M059J (cell line): ENCODE measurements at places on chromosomes 3 and 15. TPM values are rescaled to one million over a fixed set of nuclear protein-coding genes. Genes with fewer than 3 reads are reported as not detected.
A peak's percentile ranks its signal among the peaks of the same experiment; 100 is the strongest.

DNA sequence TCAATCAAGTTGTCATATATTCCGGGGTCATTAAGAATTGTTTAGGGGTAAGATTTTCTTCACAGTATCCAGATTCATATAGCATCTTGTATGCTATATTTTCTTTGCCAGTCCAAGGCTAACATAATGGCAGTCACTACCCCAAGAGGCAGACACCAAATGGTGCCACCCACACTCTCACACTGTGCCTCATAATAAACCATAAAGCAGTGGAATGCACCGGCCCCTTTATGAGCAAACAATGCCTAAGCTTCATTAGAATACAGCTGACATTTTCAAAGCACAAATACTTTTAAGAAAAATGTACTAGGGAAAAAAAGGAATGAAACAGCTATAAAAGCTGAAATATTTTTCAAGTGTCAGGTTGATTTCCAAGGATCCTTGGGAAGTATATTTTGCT is 121.6 kb downstream of the TFDP2 start:
- DNase-seq, result peak; percentile 76

DNA sequence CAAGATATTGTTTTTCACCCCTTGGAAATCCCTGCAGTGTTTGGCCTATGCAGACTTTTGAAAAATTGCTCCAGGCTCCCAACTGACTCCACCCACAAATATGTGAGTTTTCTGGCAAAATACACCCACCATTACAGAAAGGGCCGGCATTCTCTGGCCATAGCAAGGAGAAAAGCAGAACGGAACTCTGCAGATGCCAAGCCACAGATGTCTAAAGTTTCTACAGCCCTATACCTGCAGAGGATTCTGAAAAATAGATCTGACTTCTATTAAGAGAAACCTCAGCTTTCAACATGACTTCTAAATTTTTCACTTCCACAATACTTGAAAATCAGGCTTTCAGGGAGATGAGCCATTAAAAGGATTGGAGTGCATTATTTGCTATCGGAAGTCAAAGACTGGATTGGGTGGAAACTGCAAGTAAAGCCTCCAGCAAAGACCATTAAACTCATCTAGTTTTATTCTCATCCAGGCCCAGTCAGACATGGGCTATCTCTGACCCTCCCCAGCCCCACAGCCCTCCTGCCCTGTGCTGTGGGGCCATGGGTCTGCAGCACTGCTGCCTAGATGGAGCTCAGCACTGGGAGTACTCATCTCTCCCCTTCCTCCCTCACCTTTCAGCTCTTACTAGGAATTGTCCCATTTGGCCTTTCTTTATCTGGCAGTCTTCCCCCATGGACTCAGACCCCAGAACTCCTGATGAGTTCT is 243.1 kb upstream of the GOLGA6L4 start:
- no peak for DNase-seq

GRCh38 chr3:172286548-172287148 is 161.6 kb downstream of the GHSR start:
- no peak for DNase-seq

DNA sequence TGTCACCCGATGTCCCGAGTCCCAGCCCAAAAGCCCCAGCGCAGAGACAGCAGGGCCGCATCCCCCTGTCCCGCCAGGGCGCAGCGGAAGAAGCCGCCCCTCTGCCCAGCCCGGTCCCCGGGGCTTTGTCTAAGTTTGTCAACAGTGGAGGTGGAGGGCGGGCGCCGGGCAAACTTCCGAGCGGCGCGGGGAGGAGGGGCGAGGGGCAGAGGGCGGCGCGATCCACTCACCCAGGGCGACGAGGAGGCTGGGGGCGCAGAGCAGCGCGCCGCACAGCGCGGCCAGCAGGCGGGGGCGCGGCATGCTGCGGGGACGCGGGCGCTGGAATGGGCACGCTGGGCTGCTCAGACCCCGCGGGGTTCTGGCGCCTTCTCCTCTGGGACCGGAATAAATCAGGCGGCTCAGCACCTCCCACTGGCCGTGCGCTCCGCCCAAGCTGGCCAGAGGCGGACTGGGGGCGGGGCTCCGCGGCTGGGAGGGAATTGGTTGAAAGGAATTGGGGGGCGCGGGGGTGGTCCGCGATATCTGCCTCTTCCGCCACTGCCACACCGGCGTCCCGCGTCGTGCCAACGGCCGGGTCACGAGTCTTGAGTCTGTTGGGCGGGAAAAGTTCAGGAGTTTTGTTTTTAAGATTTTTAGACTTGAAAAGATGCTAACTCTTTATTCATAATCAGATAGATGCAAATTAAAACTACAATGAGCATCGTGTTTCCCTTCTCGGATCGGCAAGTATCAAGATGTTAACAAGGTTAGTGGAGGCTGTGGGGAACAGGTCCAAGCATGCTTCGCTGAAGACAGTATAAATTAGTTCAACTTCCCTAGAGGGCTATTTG is at the start of gene MFGE8:
Gene MFGE8, minus strand, starts transcription at position 363 of the 833 bp plus-strand sequence. Its CDS starts 60 bp downstream, at position 303.
- peak; percentile 68 for DNase-seq

BUB1B gene
- 47.1 and 54.0 TPM in 2 replicates for total RNA-seq

DNA sequence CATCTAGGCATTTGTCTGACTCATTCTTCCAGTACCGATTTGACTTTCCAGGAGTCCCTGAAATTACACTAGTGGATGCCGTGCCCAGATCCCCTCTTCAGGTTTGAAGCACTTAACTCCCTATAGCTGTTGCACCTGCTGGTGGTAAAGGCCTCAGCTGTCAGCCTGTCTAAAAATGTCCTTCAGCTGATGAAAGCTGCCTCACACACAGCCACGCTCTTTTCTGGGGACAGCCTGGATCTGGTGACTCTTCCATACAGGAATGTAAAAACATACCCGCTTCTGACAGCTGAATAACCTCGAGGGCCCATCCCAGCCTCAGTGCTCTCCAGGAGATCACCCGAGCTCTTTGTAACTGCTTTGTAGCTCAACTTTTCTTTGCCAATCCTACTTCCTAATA is 534.1 kb upstream of the GRM7 start:
- no peak for DNase-seq

GRCh38 chr3:184171562-184171961 is 3.1 kb upstream of the AP2M1 start:
- DNase-seq, result peak; percentile 88

DNA sequence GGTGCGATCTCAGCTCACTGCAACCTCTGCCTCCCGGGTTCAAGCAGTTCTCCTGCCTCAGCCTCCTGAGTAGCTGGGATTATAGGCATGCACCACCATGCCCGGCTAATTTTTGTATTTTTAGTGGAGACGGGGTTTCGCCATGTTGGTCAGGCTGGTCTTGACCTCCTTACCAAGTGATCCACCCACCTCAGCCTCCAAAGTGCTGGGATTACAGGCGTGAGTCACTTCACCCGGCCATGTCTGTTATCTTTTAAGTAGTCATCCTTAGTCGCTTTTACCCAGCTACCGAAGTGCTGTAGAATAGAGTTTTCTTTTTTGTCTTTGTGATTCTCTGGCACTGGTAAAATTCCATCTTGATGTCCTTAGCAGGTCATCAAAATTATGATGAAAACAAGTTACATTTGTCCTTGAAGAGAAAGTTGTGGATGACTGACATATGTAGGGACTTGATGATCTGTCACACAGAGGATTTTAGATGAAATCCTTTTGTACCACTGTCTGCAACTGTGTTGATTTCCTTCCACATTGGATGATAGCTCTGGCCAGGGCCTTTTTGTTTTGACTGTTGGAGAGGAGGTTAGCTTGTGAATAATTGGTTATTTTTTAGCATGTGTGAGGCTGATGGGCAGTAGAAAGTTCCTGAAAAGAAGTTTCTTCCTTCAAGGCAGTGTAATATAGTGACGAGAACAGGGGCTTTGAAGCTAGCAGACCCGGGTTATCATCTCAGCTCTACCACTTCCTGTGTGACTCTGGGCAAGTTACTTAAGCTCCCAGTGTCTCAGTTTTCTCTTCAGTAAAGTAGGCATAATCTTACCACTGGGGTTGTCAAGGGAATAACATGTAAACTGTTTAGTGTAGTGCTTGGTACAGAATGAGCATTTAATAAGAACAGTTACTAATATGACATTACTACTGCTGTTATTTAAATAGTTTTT is 18.8 kb downstream of the ATG7 start:
- DNase-seq, result peak; percentile 78

AQP9 gene
- total RNA-seq, result not detected in 2 replicates

- DNase-seq, result peak; percentile 24
Measured at GRCh38 chr3:66989860-66990696, 8.0 kb upstream of the KBTBD8 start.

- DNase-seq, result peak; percentile 62
Measured at GRCh38 chr3:193783166-193783896, 190.3 kb downstream of the OPA1 start.

GRCh38 chr15:78397382-78397781 is 40.6 kb upstream of the IREB2 start:
- DNase-seq, result no peak

GRCh38 chr3:125006291-125006731 is 49.5 kb downstream of the HEG1 start:
- no peak for DNase-seq

DNA sequence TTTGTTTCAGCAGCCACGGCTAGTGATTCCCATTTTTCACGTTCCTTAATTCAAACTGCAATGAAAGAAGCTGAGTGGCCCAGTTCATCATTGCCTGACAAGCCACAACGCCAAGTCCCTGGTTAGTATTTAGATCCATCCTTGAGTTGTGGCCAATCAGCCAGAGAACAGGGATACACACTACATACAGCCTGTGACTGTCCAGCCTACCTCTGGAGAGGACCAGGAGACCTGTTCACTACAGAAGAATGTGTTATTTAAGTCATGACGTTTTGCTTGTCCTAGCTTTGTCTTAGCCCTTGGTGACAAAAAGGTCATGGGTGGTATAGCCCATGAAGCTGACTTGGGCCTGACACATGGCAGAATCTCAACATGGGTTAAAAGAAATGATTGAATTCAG is 2.7 kb upstream of the TPM1 start:
- no peak for DNase-seq

- no peak for DNase-seq
Measured at GRCh38 chr3:184167786-184168185, 6.9 kb upstream of the AP2M1 start.

DNA sequence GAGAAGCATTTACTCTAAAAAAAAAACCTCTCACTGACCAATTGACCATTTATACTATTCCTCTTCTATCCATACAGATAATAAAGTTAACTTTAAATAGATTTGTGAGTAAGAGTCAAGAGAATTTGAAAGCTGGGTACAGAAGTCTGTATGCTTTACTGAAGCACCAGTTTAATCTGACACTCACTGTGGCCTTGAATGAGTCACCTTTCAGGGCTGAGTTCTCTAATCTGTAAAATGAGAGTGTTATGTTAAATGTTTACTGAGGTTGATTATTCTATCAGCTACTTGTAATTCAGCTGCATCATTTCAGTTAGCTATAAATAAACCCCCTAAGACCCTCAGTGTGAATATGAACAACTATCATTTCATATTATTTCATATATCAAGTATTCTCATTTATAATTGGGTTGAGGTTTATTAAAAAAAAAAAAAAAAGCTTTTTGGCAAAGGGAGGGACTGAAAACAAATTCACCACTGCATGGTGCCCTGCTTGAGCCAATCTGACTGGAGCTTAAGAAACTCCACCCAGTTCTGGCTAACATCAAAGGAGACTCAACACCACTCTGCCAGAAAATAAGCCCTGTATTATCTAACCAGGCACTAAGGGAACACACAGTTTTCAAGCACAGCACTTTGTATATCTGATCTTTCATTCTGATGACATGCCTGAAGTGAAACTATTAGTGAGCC is 2.8 kb downstream of the MAP4 start:
- peak; percentile 78 for DNase-seq

DNA sequence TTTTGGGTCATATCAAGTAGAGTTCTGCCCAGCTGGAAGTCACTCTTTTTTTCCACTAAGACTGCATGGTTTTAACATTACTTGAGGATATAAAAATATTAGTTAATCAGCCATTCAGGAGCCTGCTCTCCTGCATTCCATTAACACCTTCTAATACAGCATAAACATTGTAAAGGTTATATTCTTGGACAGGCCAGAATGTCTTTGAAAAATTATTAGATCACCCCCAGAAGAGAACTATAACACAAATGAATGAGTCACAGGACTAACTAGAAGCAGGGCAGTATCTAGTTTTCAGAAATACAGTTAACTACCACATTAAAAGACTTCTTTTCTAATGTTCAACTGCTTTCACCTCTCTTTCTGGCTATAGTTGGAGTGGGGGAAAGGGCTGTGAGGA is 80.9 kb downstream of the THBS1 start:
- DNase-seq, result peak; percentile 25

DNA sequence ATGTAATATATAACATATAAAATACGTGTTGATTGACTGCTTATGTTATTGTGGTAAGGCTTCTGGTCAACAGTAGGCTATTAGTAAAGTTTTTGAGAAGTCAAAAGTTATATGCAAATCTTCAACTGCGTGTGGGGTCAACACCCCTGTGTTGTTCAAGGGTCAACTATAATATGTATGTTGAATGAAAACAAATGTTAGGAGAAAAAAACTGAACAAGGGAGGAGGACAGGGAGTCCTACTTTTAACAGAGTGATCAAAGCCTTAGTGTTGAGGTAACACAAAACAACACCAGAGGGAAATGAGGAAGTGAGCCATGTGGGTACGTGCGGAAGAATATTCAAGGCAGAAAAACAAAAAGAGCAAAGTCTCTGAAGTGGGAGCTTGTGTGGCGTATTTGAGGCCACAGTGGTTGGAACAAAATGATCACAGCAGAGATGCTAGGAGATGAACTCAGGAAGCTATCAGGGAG is 62.5 kb downstream of the SFMBT1 start:
- DNase-seq, result no peak

DNA sequence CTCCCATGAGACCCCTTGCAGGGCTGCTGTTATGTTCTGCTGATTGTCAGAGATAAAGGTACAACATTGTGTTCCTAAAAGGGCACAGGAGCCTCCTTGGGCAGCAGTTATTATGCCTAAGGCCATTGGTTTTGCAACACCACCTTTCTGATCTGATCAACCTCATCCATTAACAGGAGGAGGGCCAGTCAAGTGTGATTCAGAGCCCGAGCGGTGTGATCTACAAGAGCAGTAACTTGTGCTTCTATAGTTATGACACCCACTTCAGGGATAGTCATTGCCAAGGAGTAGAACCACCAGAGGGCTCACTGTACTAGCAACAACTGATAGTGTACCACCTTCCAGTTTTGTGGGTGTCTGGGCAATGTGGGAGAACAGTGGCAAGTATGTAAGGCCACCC is 1457.9 kb upstream of the CADM2 start:
- DNase-seq, result no peak

DNA sequence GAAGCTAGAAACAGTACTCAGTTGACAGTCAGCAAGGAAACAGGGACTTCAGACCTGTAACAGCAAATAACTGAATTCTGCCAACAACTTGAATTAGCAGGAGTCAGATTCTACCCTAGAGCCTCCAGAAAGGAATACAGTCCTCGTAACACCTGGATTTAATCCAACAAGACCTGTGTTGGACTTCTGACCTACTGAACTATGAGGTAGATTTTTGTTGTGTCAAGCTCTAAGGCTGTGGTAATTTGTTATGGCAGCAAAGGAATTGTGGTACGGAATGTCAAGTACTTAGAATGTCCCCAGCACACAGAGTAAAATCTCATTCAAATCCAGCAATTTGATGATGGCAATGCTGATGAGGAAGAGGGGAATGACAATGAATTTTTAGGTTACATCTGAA is 234.1 kb downstream of the LRRN1 start:
- no peak for DNase-seq

GRCh38 chr15:49164865-49165264 is 5.2 kb upstream of the GALK2 start:
- no peak for DNase-seq

RARB gene
- total RNA-seq, result 37.1 and 40.2 TPM in 2 replicates

GRCh38 chr15:51382787-51383186 is 41.3 kb downstream of the GLDN start:
- DNase-seq, result peak; percentile 47
